Thymus (tissue), 14 donors: ENCODE measurements at places on chromosomes 5 and 9.

DNA sequence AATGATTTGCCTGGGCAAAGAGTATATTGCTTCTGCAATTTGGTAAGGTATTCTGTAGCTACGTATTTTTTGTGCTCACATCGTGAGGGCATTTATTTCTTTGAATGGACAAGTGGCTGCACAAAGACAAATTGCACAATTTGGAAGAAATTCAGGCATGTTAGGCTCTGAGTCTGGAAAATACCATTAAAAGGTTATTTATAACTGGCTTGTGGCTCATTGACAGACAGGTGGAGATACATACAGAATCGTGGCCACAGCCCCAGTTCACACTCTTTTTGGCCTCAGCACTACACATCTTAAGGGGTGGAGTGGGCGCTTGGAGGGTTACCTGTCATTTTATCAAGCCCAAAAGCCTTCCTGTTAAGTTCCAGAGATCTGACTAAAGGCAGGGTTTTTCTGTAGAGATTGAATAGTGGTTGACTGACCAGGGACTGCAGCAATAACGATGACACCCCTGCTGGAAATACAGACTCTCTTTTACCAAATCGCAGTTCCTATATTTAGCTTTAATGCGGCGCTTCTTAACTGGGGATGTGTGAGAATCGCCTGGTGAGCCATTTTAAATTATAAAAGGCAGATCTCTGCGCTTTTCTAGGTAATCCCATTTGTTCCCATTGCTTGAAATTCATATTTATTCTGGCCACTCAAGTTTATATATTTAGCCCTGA, 14.7 kb downstream of the MAN2A1 start:
- no peaks in the 10 kb centered on the region for H3K27me3 ChIP-seq
- H3K27ac ChIP-seq, result no peak overlapping the region
- peaks cover 3% of the 10 kb centered on the region for H3K4me1 ChIP-seq
- no peak for DNase-seq
- H3K4me3 ChIP-seq, result no peak overlapping the region

DNA sequence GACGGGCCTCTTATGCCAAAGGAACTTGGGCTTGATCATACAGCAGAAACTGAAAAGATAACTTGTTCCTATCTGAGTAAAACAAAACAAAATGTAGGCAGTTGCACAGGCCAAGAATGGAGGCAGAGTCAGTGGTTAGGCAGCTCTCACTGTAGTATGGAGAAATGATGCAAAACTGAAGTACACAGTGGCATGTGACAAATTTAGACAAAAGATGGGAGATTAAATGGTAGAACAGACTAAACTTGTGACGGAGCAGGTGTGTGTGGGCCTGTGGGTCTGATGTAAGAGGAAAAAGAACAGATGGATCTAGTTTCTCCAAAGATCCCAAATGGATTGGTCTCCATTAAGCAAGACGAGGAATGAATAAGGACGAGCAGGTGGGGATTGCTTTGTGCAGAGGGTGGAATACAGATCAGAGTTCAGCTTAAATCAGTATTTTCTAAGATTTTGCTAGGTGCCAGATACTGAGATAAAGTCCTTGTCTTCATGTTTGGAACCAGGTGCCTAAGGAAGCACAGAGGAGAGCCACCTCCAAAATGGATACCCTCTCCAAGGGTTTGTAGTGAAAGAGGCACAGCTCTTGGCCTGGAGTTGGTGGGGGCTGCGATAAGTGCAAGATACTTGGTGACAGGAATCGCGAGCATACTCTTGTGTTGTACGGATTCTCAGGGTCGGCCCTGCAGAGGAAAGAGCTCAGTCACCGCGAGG, 722 bp upstream of the DCP2 start:
- peak overlapping the region; percentile 92 for H3K4me3 ChIP-seq
- peak overlapping the region; percentile 96 for H3K27ac ChIP-seq
- DNase-seq, result no peak
- H3K27me3 ChIP-seq, result no peaks in the 10 kb centered on the region
- no peaks in the 10 kb centered on the region for H3K36me3 ChIP-seq
- H3K4me1 ChIP-seq, result peaks cover 4% of the 10 kb centered on the region

DNA sequence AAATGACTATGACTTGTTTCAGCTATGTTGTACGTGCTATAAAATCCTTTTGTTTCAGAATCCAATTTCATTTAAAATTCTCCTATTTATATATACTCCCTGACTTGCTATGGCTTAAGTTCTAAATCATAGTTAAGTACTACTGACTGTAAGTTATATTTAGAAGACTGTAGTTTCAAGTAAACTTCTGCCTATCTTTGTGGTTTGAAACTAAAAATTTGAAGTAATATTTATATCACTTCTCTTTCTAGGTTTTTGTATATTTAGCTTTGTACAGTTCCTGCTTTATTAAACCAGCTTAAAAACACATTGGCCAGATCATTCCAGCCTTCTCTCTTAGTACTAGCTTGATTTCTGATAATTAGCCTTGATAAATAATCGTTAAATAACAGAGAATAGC, 196.3 kb downstream of the MLLT3 start:
- no peak overlapping the region for H3K27ac ChIP-seq
- H3K27me3 ChIP-seq, result no peaks in the 10 kb centered on the region
- no peaks in the 10 kb centered on the region for H3K36me3 ChIP-seq

DNA sequence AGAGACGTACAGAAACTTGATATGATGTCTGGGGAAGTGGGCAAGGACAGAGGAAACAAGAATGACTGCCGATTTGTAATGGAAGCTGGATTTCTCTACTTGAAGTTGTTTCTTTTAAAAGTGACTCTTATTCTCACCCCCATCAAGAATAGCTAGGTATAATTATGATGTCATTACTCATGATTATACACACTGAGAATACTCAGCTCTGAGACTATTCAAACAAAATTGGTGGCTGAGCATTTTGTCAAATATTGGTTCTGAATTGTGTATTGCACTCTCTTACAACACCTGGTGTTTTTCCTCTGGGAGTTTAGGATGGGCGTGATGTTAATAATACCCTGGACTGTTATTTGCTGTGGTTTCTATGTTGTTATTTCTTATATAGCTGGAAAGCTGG, 46.3 kb downstream of the MAST4 start:
- no peak overlapping the region for H3K27ac ChIP-seq
- H3K36me3 ChIP-seq, result no peaks in the 10 kb centered on the region
- no peaks in the 10 kb centered on the region for H3K4me1 ChIP-seq
- H3K4me3 ChIP-seq, result no peak overlapping the region

DNA sequence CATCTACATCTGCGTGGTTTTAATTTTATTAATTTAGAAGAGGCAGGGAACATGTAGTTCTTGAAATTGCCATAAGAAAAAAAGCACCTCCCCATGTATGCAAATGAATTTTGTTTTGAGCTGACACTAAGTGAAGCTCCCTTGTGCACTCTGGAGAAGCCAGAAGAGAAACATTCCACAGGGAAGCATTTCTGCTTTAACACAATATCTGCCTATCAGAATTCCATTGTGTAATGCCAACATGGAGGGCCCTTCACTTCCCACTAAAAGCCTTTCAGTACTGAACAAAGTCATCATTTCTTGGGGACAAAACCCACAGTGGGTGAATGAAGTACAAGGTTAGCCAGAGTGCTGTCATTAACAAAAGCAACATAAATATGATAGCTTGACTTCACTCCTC, 59.7 kb downstream of the PRELID2 start:
- H3K36me3 ChIP-seq, result no peaks in the 10 kb centered on the region
- no peaks in the 10 kb centered on the region for H3K27me3 ChIP-seq
- no peak overlapping the region for H3K27ac ChIP-seq
- no peak overlapping the region for H3K4me3 ChIP-seq

DNA sequence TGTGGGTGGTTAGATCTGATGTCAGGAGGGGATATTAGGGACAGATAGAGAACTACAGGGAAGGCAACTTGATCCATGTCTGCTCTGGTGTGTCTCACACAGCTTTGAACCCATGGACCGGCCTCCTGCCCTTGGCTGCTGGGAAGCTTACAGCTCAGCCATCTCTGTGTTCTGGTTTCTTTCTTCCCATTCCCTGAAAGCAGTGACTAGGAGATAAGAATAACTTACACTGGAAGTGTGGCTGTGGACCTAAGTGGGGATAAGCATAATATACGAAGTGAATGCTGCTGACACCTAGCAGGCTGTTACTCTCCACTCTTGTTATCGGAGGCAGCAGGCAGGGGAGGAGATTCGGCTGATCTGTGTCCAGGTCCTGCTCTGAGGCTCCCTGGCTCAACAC, 282.3 kb upstream of the TUT7 start:
- no peaks in the 10 kb centered on the region for H3K27me3 ChIP-seq
- H3K36me3 ChIP-seq, result no peaks in the 10 kb centered on the region
- H3K4me3 ChIP-seq, result no peak overlapping the region
- no peak overlapping the region for H3K27ac ChIP-seq

GRCh38 chr9:123402981-123403509, 47.0 kb downstream of the CRB2 start:
- no peak for DNase-seq
- no peaks in the 10 kb centered on the region for H3K4me1 ChIP-seq
- H3K36me3 ChIP-seq, result no peaks in the 10 kb centered on the region
- no peak overlapping the region for H3K4me3 ChIP-seq
- no peaks in the 10 kb centered on the region for H3K27me3 ChIP-seq
- no peak overlapping the region for H3K27ac ChIP-seq

GRCh38 chr5:164763206-164763605, 1257.8 kb downstream of the MAT2B start:
- no peaks in the 10 kb centered on the region for H3K36me3 ChIP-seq
- no peak overlapping the region for H3K4me3 ChIP-seq
- H3K27me3 ChIP-seq, result no peaks in the 10 kb centered on the region
- no peak for DNase-seq
- no peak overlapping the region for H3K27ac ChIP-seq

DNA sequence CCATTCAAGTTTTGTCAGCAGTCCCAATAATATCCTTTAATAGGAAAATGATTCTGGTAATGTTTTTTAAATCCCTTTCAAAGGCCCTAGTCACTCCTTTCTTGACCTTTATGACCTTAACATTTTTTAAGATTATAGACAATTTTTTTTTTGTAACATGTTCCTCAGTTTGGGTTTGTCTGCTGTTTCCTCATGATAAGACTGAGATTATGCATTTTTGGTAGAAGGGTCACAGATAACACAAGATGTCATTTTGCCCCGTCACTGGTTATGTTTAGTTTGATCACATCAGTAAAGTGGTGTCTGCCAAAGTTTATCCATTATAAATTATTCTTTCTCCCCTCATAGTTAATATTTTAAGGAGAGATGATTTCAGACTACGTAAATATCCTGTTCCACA, 16.0 kb upstream of the PTPDC1 start:
- H3K4me1 ChIP-seq, result no peaks in the 10 kb centered on the region
- H3K27ac ChIP-seq, result no peak overlapping the region
- no peaks in the 10 kb centered on the region for H3K36me3 ChIP-seq
- H3K27me3 ChIP-seq, result no peaks in the 10 kb centered on the region
- no peak overlapping the region for H3K4me3 ChIP-seq
- no peak for DNase-seq

DNA sequence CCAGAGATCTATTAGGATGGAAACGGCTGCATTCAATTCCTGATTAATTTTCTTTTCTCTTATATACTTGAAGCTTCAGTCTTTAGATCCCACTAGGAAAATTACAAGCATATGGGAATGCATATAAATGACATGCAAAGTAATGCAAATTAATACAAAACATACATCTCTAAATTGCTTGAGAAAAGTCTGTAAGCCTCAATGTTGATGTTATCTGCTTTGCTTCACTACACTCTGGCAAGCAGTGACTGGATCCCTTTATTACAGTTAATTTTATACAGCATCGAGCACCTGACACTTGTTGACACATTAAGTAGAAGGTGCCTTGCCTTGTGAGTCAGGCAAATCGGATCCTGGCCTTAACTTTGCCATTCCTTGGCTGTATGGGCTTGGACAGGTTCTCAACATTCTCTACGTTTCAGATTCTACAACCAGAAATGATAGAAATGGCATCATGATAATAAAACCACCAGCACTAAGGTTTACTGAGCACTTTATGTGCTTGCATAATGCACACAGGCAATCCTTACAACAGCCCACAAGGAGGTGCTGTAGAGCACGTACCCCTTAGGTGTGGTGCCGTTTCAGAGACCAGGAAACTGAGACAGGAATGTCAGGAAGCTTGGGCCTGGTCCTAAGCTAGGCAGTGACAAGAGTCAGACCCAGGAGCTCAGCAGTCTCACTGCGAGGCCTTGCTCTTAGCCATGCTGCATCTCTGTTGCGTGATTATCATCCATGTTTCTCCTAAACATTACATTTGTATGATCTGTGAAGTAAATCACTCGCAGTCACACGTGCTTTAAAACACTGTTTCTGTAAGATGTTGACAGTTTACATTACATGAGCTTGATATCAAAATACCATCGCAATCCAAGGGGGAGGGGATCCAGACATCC, 2.7 kb downstream of the GCNT4 start:
- H3K27me3 ChIP-seq, result no peaks in the 10 kb centered on the region
- H3K4me1 ChIP-seq, result peaks cover 39% of the 10 kb centered on the region
- peak overlapping the region; percentile 99 for H3K27ac ChIP-seq
- peak; percentile 73 for DNase-seq
- peak overlapping the region; percentile 74 for H3K4me3 ChIP-seq

- H3K27me3 ChIP-seq, result no peaks in the 10 kb centered on the region
- H3K36me3 ChIP-seq, result no peaks in the 10 kb centered on the region
- no peaks in the 10 kb centered on the region for H3K4me1 ChIP-seq
- H3K4me3 ChIP-seq, result no peak overlapping the region
Observed at GRCh38 chr9:121945849-121946248, 147.3 kb downstream of the TTLL11 start.

DNA sequence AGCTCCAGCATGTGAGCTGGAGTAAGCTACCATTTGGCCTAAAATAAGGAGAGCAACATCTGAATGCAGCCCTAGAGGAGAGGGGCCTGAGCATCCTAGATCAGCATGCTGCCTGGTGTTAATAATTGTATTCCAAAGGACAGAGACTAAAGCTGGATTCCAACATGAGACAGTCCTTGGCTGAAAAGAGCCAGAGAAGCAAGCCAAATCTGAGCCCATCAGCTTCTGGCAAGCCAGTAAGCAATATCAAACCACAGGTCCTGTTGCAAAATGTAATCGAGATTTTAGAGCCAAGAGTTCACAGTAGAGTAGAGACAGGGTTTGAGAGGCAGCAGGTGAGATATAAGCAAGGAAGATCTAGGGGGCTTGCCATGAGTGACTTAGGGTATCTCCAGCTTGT, 42.3 kb upstream of the DMAC1 start:
- H3K36me3 ChIP-seq, result no peaks in the 10 kb centered on the region
- no peak overlapping the region for H3K27ac ChIP-seq
- no peak for DNase-seq
- no peaks in the 10 kb centered on the region for H3K27me3 ChIP-seq

DNA sequence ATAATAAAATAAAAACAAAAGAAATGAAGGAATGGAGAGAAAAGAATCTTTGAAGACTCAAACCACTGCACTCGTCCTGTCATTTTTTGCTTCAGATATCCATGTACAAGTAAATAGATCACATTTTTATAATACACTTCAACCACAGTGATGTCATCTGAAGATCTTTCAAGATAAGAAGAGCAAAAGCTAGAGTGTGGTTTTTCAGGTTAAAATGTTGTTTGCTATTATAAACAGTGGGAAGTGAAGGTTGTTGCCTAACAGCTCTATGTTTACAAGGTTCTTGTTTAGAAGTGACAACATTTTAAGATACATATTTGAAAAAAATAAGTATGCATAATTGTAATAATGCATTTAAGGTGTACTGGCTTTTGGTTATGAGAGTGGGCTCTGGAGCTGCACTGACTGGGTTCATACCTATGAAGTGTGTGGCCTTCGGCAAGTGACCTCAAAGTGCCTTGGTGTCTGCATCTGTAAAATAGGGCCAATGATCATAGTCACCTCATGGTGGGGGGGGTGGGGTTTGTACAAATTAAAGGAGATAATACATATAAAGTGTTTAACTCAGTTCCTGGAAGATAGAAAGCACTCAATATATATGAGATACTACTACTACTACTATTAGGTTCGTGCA, 45.5 kb upstream of the IL7R start:
- H3K36me3 ChIP-seq, result no peaks in the 10 kb centered on the region
- DNase-seq, result peak; percentile 67
